Posterior cingulate gyrus (tissue), 11 donors: ENCODE measurements at places on chromosomes 5 and 9.

DNA sequence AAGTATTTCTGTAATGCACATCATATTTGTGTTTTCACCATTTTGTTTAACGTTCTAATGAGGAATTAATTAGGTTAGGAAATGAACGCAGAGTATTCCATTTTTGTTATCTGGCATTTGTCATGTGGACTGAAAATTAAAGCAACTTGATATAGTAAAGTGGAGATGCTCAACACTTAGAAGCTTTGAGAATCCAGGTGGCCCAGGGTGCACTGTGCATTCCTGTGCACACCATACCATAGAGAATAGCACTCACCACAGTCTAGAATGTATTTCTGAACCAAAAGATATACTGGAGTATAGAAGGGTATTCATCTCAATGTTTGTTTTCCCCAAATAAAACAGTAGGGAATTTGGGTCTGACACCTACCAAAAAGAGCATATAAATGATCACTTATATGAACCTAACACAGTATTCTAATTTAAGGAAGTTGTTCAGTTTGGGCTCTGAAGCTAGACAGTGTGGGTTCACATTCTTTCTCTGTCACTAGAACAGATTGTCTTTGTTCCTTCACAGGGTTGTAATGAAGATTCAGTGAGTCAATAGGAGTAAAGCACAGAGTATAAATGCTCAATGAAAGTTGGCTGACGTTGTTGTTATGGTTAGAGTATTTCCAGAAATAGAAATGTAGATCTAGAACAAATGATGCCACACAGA lies 125.6 kb upstream of the DMRT1 start:
- DNase-seq, result no peak

- DNase-seq, result no peak
Measured at GRCh38 chr5:148984345-148984744, 78.5 kb downstream of the SH3TC2 start.

GRCh38 chr9:108549184-108549583 lies 306.6 kb downstream of the ACTL7B start:
- DNase-seq, result no peak

GRCh38 chr9:18382243-18382642 lies 91.7 kb upstream of the ADAMTSL1 start:
- DNase-seq, result no peak

- no peak for DNase-seq
Measured at GRCh38 chr5:135423146-135423845, 23.9 kb downstream of the DCANP1 start.

- no peak for DNase-seq
Measured at GRCh38 chr5:76820526-76820890, 1.7 kb downstream of the F2RL1 start.

DNA sequence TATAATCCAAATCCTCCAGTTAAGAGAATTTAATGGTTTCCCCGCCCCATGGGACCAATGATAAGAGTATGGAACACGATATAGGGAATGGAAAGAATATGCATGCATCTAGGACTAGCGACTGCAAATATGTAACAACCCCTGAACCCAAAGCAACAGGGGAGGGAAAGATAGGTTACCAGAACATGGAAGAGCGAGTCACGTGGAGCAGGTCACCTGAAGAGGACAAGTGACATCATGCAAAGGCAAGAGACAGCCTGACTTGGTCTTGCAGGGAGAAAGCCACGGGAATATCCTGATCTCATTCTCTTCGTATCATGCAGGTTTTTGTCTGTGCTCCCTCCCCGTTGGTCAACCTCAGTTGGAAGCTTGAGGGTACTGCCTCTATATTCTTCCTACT lies 4.7 kb upstream of the UHRF2 start:
- no peak for DNase-seq

- no peak for DNase-seq
Measured at GRCh38 chr5:157294407-157295091, 28.6 kb downstream of the CYFIP2 start.

DNA sequence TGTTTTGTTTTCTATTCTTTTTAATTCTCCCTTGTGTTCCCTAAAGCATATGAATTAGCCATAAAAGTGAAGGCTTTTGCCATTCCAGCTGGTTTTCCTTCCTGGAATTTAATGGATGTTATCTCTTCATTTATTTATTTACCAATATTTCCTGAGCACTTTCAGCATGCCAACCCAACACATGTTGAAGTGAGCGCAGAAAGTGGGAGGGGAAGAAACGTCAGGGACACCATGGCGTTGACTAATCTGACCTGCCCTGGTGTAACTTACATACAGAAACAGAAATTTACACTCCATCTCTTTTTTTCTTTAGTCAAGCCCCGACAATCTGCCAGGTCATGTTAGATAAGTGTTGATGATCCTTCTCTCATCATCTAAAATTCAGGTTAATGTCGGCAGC lies 247.5 kb downstream of the PCSK5 start:
- DNase-seq, result no peak

DNA sequence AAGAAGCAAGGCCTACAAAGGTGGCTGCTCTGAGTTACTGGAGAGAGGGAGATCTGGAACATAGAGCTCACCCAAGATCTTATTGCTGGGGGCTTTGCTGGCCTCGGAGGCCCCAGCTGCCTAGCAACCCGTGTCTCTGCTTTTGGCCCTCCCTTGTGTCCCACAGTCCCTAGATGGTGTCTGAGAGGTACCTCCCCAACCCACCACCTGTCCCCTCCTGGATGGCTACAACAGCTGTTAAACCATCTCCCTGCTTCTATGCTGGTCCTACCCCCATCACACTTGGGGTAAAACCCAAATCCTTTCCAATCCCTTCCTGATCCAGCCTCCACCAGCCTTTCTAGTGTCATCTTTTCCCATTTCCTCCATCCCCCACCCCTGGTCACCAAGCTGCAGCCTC lies 86.6 kb downstream of the PPARGC1B start:
- no peak for DNase-seq

DNA sequence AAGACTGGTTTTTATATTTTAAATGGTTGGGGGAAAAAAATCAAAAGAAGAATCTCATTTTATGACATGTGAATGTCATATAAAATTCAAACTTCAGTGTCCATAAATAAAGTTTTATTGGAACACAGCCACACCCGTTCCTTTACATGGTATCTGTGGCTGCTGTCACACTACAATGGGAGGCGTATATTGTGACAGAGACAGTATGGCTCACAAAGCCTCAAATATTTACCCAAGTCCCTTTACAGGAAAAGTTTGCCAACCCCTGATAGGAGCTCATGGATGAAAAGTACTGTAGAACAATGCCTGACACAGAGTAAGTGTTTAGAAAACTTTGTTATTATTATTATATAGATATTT lies 5.2 kb upstream of the DUSP1 start:
- no peak for DNase-seq

- DNase-seq, result no peak
Measured at GRCh38 chr9:134892820-134893420, 12.3 kb downstream of the FCN2 start.

GRCh38 chr5:127993476-127993875 lies 90.1 kb upstream of the SLC12A2 start:
- no peak for DNase-seq

DNA sequence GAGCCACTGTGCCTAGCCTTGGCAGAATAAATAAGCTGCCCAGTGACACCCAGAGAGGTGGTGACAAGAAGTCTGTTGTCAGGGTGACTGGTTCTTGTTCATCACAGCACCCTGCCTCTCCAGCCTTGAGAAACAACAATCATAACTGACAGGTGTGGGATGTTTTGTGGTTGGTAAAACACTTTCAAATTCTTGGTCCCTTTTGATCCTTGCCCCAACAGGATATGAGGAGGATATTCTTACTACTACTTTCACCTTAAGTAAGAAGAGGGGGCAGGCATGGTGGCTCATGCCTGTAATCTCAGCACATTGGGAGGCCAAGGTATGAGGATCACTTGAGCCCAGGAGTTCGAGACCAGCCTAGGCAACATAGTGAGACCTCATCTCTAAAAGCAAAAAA lies 14.2 kb upstream of the FRRS1L start:
- no peak for DNase-seq

DNA sequence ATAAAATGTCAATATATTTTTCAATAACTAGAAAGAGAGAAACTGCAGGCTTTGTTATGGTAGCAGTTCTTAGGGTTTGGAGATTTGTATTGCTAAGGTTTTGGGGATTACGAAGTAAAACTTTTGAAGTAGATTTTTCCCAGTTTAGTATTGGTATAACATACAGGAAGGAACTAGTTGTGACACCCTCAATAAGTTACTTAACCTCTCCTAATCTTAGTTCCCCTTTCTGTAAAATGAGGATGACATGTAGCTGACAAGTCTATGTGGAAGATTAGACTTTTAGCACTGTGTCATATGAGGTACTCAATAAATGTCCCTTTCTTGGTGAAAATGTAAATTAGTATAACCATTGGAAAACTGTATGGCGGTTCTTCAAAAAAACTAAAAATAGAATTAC lies 73.4 kb upstream of the ATG10 start:
- DNase-seq, result no peak

- DNase-seq, result no peak
Measured at GRCh38 chr9:22817181-22817580, 370.6 kb downstream of the DMRTA1 start.

DNA sequence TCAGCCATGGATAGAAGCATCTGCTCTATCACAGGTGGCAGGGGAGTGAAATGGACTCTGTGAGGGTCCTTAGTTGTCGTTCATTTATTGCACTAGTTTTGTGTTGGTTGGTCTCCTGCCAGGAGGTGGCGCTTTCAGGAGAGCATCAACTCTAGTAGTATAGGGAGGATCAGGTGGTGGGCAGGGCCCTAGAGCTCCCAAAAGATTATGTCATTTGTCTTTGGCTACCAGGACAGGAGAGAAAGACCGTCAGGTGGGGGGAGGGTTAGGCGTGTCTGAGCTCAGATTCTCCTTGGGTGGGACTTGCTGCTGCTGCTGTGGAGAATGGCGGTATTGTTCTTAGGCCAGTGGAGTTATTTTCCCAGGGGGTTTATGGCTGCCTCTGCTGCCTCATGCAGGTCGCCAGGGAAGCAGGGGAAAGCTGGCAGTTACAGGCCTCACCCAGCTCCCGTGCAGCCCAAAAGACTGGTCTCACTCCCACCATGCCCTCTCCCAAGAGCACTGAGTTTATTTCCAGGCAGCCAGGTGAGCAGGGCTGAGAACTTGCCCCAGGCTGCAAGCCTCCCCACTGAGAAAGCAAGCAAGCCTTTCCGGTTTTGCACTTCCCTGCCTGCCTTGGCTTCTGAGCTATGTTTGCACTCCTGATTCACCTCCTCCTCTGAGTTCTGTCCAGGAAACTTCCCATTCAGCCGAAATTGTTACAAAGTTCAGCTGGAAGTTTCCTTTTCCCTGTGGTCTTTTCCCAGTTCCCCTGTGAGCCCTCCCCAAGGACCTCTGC lies 317.3 kb downstream of the TAF11L14 start:
- DNase-seq, result no peak

GRCh38 chr5:55855509-55855908 lies 4.4 kb downstream of the IL31RA start:
- no peak for DNase-seq

- no peak for DNase-seq
Measured at GRCh38 chr5:111345731-111346130, 121.5 kb downstream of the CAMK4 start.

- no peak for DNase-seq
Measured at GRCh38 chr5:163106098-163106497, 331.3 kb upstream of the CCNG1 start.

GRCh38 chr9:98836206-98836605 lies 28.7 kb downstream of the GALNT12 start:
- no peak for DNase-seq

DNA sequence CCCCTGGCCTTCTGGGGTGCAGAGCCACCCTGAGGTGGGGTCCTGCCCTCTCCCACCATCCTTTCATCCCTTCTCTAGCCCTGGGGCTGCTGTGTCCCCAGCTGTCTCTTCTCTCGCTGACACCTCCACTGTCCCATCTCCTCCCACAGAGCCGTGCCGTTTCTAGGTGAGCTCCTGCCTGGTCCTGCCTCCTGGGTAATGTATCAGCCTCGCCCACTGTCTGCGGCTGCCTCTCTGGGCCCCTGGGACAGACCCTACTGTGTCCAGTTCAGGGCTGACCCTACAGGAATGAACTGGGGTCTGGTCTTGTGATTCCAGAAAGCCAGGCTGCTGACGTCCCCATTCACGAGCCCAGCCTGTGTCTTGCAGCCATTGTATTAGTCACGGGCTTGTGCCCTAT lies 4.1 kb downstream of the PAEP start:
- DNase-seq, result no peak

- peak; percentile 38 for DNase-seq
Measured at GRCh38 chr9:78857373-78858225, 560.7 kb downstream of the PSAT1 start.

DNA sequence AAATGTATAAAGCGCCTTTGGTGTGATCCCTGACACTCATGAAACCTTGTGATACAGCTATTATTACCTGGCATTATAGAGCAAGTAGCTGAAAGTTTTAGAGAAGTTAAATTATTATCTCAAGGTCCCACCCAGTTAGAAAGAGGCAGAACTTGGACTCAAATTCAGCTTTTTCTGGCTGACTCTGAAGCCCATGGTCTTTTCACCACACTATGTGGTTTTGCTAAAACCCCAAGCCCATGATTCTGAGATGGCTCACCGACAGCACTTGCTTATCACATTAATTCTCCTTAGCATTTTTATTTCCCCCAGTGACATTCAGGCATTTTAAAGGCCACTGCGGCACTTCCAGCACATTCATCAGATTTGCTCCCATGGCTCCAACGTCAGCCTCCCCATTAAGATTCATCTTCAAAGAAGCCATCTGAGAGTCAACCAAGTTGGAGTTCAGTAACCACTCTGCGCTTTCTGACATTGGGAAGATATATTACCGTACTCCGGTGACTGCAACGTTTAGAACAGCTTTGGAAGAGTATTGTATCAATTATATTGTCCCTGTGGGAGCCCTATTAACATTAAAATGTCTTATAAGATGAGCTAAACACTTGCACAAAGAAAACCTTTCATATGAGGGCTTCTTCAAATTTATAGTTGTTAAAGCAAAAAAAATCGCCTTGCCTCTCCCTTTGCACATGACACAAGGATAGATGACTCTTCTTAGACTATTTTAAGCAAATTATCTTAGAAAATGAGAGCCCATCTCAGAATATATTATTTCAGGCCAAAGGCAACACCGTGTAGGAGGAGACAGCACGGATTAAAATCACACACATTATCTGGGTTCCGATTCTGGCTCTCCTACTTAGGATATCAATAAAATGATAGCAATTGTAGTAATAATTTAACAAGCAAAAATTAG lies 638.1 kb downstream of the ACTL7B start:
- DNase-seq, result no peak

DNA sequence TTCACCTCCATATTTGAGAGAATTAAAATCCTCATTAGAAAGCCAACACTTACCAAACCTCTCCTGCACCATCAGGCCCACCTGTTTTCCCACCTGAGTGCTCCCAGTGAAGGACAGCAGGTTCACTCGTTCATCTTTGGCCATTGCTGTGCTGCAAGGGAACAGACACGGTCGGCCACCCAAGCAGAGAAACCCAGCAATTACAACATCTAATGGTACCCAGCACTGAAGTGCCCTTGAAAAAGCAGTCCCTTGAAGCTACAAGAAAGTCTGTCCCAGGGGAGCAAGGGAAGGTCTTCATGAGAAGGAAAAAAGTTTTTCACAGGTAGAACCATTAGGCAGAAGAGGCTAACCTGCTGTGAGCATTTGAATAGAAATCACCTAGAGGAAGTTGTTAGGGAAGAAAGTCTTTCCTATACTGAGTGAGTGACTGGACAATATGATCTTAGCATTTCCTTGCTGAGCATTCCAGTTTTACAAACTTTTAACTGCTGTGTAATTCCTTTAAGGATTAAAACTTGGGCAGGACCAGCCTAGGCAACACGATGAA lies 26.7 kb downstream of the ALDH7A1 start:
- DNase-seq, result no peak
